ENCODE measurements at places on chromosomes 16 and 17.
A peak's percentile ranks its signal among the peaks of the same experiment; 100 is the strongest.

DNA sequence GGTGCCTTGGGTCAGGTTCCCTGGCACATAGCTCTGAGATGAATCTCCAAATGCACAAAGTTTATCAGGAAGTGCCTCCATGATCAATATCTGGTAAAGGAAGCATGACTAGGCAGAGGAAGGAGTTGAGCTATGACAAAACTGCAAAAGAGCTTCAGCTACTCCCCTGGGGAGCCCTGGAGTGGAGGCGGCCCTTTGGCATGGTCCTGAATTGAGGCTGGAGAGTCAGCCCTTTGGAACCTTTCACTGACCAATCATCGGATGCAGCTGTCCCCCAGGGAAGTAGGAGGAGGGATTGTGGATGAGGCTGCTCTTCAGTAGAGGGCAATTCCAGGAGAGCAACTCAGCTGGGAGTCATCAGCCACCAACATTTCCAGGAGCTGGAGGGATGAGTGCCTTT lies 46.1 kb upstream of the NLRP1 start:
- no peaks in the 10 kb centered on the region for H3K36me3 ChIP-seq
- no peaks in the 10 kb centered on the region for H3K4me1 ChIP-seq
- DNase-seq, result no peak
- H3K27me3 ChIP-seq, result no peaks in the 10 kb centered on the region

DNA sequence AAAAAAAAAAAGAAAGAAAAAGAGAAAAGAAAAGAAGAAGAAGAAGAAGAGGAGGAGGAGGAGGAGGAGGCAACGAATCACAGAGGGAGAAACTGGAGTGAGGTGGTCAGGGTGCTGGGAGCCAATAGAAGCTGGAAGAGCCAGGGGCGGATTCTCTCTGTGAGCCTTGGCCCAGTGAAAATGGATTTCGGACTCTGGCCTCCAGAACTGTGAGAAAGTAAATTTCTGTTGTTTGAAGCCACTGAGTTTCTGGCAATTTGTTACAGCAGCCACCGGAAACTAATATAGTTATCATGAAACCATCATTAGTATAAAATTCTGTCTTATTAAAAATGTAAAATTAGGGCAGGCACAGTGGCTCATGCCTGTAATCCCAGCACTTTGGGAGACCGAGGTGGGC lies 27.7 kb upstream of the WFIKKN2 start:
- H3K27ac ChIP-seq, result no peak overlapping the region
- H3K4me3 ChIP-seq, result no peak overlapping the region
- no peak for DNase-seq
- no peaks in the 10 kb centered on the region for H3K4me1 ChIP-seq
- no peaks in the 10 kb centered on the region for H3K36me3 ChIP-seq

DNA sequence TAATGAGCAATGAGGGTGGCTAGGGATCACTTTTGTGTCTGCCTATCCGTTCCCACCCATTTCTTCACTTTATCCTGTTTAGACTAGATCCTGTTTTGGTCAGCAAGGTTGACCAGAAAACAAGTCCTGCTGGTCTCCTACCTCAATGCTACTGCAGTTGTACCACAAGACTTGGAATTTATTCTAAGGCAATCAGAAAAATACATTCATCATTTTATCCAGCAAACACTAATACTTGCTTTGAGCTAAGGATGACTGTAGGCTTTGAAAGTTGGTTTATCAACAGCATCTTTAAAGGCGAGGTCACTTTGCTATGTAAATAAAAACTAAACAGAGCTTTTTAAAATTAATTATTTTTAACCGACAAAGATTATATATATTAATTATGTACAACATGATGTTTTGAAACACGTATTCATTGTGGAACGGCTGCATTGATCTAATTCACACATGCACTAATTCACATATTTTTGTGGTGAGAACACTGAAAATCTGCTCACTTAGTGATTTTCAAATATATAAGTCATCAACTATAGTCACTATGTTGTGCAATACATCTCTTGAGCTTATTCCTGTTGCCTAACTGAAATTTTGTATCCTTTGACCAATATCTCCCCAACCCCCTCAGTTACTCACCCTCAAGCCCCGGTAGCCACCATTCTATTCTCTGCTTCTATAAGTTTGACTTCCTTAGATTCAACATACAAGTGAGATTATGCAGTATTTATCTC lies 125.9 kb upstream of the HS3ST3A1 start:
- H3K27ac ChIP-seq, result no peak overlapping the region
- no peaks in the 10 kb centered on the region for H3K36me3 ChIP-seq
- no peak overlapping the region for H3K4me3 ChIP-seq
- no peaks in the 10 kb centered on the region for H3K27me3 ChIP-seq

DNA sequence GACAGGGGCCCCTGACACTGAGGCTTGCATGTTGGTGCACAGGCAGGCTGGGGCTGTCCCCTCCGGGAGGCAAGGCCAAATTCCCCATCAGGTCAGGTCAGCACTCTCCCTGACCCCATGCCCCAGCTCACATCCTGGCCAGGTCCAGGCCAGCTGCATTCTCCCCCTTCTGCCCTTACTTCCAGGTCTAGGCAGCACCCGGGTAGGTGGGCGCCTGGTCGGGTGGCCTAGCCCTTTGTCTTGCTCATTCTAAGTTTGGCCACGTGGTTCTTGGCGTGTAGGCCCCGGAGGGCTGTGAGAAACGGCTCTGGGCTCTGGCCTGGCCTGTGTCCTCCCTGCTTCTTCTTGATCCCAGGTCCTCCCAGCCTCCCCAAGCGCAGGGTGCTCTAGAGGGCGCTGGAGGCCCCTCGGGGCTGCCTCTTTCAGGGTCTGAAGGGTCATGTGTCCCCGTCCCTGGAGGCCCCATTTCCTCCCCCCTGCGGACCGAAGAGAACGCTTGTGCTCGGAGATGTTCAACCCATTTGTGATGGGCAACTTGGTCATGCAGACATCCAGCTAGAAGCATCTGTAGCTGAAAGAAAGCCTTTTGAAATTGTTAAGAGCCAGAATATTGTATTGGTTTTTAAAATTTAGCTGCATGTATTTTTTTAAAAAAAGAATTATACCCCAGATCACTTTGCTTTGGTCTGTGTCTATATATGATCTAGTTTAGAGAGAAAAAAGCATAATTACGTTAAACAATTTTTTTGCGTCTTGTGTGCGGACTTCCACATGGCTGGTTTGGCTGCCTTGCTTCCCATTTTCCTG lies 6.7 kb downstream of the BAHCC1 start:
- H3K4me1 ChIP-seq, result peaks cover 9% of the 10 kb centered on the region
- DNase-seq, result no peak
- H3K27ac ChIP-seq, result peak overlapping the region; percentile 86

DNA sequence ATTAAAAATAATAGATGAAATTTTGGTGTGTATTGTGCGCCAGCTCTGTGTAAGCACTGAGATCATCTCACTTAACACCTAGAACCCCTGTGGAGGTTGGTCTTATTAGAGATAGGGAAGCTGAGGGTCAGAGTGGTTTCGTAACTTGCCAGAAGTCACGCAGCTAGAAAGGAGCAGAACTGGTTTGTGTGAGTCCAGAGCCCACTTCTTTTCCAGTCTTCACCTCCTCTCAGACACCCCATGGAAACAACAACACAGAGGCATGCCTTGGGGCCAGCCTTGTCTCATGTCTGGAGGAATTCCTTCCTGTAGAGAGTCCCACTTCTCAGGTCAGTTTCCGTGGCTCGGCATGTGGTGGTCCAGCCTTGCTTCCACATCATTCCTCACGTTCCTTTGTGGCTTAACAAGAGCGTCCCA lies 16.5 kb downstream of the YPEL2 start:
- no peaks in the 10 kb centered on the region for H3K27me3 ChIP-seq
- H3K27ac ChIP-seq, result no peak overlapping the region
- no peaks in the 10 kb centered on the region for H3K36me3 ChIP-seq
- H3K4me1 ChIP-seq, result no peaks in the 10 kb centered on the region

DNA sequence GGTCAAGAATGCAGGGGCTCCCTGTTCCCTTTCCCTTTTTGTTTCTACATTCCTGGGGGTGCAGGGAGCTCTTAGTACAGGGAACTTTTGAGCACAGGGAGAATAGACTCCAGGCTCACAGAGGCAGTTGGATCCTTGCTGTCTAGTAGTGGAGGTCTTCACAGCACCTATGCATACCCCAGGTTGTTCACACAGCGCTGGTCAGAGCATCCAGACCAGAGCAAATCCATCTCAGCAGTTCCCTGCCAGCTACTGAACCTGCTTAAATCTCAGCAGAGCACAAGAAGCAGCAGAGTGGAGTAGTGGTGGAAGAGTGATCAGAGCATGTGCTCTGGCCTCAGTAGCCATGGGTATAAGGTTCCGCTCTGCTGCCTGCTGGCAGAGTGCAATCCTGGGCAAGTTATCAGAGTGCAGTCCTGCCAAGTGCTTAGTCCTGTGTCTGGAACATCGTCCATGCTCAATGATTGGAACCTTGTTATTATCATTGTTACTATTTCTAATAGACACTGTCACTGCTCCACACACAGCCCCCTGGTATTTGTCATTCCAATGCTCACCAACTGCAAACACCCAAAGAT lies 220.4 kb downstream of the CBLN1 start:
- DNase-seq, result no peak
- no peaks in the 10 kb centered on the region for H3K36me3 ChIP-seq
- H3K4me3 ChIP-seq, result no peak overlapping the region
- no peak overlapping the region for H3K27ac ChIP-seq
- no peaks in the 10 kb centered on the region for H3K27me3 ChIP-seq

DNA sequence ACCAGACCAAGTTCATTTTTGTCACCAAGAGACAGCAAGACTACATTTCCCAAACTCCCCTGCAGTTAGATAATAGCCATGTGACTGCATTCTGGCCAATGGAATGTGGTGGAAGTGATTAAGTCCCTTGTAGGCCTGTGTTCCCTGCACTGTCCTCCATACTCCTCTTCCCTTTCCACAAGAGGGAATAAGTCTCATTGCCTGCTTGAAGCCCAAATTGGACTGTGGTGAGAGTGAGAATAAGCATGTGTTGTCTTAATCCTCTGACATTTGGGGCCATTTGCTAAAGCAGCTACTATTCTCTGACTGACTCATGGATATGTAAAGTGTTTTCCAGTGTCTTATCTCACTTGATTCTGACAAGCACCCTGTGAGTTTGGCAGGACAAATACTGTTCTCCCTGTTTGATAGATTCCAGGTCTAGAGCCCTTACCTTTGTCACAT lies 20.7 kb downstream of the PIK3R6 start:
- no peak overlapping the region for H3K27ac ChIP-seq
- no peaks in the 10 kb centered on the region for H3K27me3 ChIP-seq
- DNase-seq, result no peak

GRCh38 chr17:37698132-37698910 lies 46.5 kb downstream of the HNF1B start:
- no peak overlapping the region for H3K27ac ChIP-seq
- H3K4me3 ChIP-seq, result no peak overlapping the region
- DNase-seq, result no peak
- H3K36me3 ChIP-seq, result no peaks in the 10 kb centered on the region

GRCh38 chr17:38361694-38362465 lies 10.2 kb downstream of the SOCS7 start:
- H3K27me3 ChIP-seq, result no peaks in the 10 kb centered on the region
- no peaks in the 10 kb centered on the region for H3K36me3 ChIP-seq
- no peak overlapping the region for H3K27ac ChIP-seq
- H3K4me1 ChIP-seq, result no peaks in the 10 kb centered on the region

DNA sequence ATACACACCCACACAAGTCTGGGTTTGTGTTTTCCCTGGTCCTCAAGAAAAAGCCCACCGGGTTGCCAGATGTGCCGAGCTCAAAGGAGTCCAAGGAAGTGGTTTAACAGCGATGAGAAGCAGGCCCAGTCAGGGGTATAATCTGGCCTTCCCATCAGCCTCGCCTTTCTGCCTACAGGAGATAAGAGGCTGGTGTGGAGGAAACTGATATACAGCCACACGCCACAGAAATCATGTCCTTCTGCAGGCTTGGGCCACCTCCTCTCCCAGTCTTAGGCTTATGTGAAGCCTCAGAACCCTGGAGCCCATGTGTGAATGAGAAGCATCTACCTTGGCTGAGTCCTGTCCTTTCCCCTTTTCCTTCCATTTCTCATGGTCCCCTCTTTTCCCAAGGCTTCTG lies 43.6 kb upstream of the MMP2 start:
- H3K4me1 ChIP-seq, result no peaks in the 10 kb centered on the region
- H3K4me3 ChIP-seq, result no peak overlapping the region
- no peaks in the 10 kb centered on the region for H3K27me3 ChIP-seq
- H3K27ac ChIP-seq, result no peak overlapping the region
- H3K36me3 ChIP-seq, result no peaks in the 10 kb centered on the region
- DNase-seq, result no peak

DNA sequence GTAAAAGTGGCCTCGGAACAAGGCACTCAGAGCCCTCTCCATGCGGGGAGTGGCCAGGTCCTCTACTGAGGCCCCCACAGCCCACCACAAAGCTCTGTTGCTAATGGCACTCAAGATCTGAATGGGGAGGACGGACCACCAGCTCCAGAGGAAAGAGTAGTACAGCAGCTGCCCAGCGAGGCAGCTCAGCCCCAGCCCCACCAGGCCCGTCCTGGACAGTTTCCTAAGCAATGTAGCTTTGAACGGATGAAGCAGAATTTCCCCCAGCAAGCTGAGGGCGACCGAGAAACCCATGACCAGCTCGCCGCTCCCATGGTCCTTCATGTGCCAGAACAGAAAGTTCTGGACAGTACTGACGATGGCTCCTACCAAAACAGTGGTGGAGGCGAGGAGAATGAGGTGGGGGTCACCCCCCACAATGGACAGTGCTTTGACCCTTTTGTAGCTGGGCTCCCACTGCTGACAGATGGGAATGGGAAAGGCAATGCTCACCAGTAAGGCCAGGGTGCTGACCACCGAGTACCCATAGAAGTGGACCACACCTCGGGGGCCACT lies 1.5 kb downstream of the MFSD6L start:
- H3K36me3 ChIP-seq, result no peaks in the 10 kb centered on the region
- DNase-seq, result no peak
- no peak overlapping the region for H3K4me3 ChIP-seq
- no peaks in the 10 kb centered on the region for H3K4me1 ChIP-seq

- no peaks in the 10 kb centered on the region for H3K4me1 ChIP-seq
- H3K27me3 ChIP-seq, result no peaks in the 10 kb centered on the region
- DNase-seq, result no peak
- H3K4me3 ChIP-seq, result no peak within 1 kb of the TSS
- no peaks in the 10 kb centered on the region for H3K36me3 ChIP-seq
- no peak within 1 kb of the TSS for H3K27ac ChIP-seq
Measured at GRCh38 chr17:41571561-41572434, at the start of gene KRT9. Gene KRT9 (minus strand): TSS chr17:41572059. CDS start chr17:41571992, 67 bp downstream.

DNA sequence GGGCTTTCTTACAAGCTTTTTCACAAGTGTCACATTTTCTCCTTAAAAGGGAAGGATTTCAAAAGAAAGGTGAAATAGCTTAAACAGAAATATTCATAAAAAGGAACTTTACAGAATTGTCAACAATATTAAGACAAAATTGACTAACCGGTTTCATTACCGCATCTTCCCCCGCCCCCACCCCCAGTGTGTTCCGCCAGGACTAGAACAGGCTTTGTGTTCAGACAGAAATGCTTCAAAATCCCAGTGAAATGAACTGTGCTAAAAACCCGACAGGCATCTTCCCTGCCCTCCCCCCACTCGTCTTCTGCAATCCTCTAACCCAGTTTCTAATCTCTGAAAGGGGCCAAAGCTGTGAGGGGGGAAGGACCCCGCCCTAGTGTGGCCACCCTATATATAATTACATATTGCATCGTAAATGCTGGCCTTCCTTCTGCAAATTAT lies 990 bp upstream of the ROGDI start:
- H3K36me3 ChIP-seq, result peaks cover 14% of the 10 kb centered on the region
- H3K27me3 ChIP-seq, result no peaks in the 10 kb centered on the region
- H3K4me3 ChIP-seq, result peak overlapping the region; percentile 70
- H3K4me1 ChIP-seq, result peaks cover 13% of the 10 kb centered on the region
- DNase-seq, result no peak

- H3K4me1 ChIP-seq, result no peaks in the 10 kb centered on the region
- H3K4me3 ChIP-seq, result no peak overlapping the region
- no peaks in the 10 kb centered on the region for H3K27me3 ChIP-seq
- no peak for DNase-seq
- no peaks in the 10 kb centered on the region for H3K36me3 ChIP-seq
Measured at GRCh38 chr17:36849871-36850348, 87.4 kb upstream of the LHX1 start.

Data from prostate gland (tissue), 2 donors.